Activated CD4-positive, CD25-positive, alpha-beta regulatory T cell (primary cell): ENCODE measurements at places on chromosomes 2 and 18.

GRCh38 chr18:52953387-52953786, 613.4 kb downstream of the DCC start:
- no peak for DNase-seq

- no peak for DNase-seq
Measured at GRCh38 chr2:37367310-37367709, 22.9 kb downstream of the QPCT start.

DNA sequence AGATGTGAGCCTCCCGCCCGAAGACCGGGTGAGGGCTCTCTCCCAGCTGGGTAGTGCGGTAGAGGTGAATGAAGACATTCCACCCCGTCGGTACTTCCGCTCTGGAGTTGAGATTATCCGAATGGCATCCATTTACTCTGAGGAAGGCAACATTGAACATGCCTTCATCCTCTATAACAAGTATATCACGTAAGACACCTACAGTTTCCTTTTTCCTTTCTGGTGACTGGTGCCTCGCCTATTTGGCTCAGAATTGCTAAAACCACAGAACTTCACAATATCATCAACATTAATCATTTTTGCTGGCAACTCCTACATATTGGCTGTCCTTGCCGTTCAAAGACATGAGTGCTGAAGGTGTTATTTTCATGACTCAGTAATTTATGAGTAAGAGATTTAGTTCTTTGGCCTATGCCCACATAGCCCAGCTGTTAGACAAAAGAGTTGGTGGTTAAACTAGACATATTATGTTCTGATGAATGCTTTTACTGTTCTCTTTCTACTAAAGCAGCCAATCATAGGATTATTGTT, 2.2 kb downstream of the STAMBP start:
- no peak for DNase-seq

- DNase-seq, result no peak
Measured at GRCh38 chr18:55988537-55988936, 400.5 kb upstream of the TCF4 start.

GRCh38 chr18:3821524-3821923, 371.6 kb downstream of the TGIF1 start:
- DNase-seq, result no peak
